ENCODE measurements at places on chromosomes 6 and 20. TPM values are rescaled to one million over a fixed set of nuclear protein-coding genes. Genes with fewer than 3 reads are reported as not detected.

The RAB32 gene
- total RNA-seq, result 9.0 TPM

The CUL7 gene
- 25.3 TPM for total RNA-seq

The MICB gene
- total RNA-seq, result 7.5 TPM

The ARID1B gene
- total RNA-seq, result 58.8 TPM

The PRKN gene
- not detected for total RNA-seq

The NRSN1 gene
- not detected for total RNA-seq

The CCN6 gene
- total RNA-seq, result not detected

The SNAP91 gene
- not detected for total RNA-seq

The FAM209B gene
- not detected for total RNA-seq

The KIF25 gene
- total RNA-seq, result not detected

The USP49 gene
- total RNA-seq, result 18.5 TPM

The PSORS1C2 gene
- not detected for total RNA-seq

The TGM2 gene
- 138 TPM for total RNA-seq

DNA sequence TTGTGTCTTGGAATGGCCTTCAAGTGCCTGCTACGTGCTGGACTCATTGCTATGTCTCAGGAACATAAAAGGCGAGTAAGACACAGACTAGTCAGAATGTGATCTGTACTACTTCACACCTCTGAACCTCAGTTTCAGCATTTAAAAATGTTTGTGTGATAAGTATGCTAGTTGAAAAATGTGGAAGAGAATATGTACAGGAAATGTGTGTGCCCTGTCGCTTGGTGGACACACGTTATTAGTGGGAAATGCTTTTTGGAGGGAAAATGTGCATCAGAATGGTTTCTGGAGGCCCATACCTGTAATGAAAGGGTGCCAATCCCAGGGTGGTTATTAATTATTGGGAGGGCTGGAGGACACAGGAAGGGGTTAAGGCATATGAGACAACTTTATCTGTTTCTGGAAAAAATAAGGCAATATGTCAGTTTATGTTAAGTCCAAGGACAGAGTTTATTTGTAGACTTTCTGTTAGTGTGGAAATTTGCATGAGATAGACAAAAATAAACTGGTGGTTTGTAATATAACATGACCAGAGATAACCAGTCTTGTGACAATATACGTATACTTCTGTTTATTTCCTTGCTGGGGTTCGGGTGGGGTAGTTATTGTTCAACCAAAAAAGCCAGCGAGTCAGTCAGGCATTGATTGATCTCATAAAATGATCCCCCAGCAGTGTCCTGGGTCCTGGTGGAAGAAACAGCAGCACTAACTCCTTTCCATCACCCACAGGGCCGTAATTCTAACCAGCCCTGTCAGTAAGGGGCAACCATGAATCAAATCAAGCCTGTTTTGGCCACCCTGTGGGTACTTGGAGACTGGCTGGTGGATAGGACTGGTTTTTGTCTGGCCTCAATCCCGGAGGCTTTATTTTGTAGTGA lies 117.9 kb downstream of the JARID2 start:
- no peak for DNase-seq
- no peaks in the 10 kb centered on the region for H3K27me3 ChIP-seq
- H3K4me3 ChIP-seq, result no peak overlapping the region

GRCh38 chr20:30286157-30286556 lies 971.3 kb upstream of the DEFB115 start:
- H3K27ac ChIP-seq, result no peak overlapping the region
- DNase-seq, result peak; percentile 81

DNA sequence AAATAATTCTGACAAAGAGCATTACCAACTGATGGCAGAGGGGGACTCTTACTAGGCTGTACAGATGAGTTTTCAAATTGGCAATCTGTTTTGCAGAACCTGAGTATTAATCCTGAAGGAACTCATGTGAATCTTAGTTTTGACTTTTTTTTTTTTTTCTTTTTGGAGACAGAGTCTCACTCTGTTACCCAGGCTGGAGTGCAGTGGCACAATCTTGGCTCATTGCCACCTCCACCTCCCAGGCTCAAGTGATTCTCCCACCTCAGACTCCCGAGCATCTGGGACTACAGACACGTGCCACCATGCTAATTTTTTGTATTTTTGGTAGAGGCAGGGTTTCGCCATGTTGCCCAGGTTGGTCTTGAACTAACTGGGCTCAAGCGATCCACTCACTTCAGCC lies 49.3 kb downstream of the KCTD20 start:
- H3K36me3 ChIP-seq, result no peaks in the 10 kb centered on the region
- H3K4me3 ChIP-seq, result no peak overlapping the region
- H3K27me3 ChIP-seq, result no peaks in the 10 kb centered on the region

DNA sequence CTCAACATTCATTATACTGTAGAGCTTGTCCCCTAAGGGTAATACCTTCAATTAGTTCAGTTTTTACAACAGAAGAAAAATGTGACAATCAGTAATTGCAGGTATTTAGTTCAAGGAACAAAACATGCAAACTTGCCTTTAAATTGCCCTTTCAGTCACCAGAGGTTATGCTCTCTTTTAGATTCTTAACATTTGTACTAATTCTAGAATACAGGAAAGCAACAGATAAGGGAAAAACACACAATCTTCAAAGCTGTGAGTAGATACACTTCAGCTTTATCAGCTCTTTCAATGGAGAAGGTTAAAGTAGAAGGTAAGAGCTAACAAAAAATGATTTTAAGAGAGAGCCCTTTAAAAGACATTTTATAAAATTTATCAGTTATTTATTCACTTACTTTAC lies 173.1 kb downstream of the HS3ST5 start:
- no peak overlapping the region for H3K4me3 ChIP-seq
- no peaks in the 10 kb centered on the region for H3K36me3 ChIP-seq
- H3K27me3 ChIP-seq, result no peaks in the 10 kb centered on the region
- peak; percentile 13 for DNase-seq
- H3K4me1 ChIP-seq, result peaks cover 36% of the 10 kb centered on the region

DNA sequence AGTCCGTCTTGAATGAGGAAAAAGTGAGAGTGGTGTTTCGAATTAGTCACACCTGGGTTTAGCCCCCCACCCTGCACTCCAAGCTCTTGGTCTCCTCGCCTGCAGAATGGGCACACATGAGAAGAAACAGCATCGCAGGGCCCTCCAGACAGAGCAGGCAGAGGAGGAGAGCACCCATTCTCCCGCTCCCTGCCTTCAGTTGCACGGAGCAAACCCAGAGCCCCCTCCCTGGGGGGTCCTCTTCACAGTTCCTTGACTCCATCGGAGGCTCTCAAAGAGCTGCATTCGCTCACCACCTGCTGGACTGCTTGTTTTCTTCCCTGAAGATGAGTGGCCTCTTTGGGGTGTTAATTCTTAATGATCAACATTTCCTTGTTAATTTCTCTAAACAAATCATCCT lies 5.1 kb downstream of the CST7 start:
- H3K36me3 ChIP-seq, result no peaks in the 10 kb centered on the region
- DNase-seq, result no peak
- H3K27ac ChIP-seq, result no peak overlapping the region
- no peak overlapping the region for H3K4me3 ChIP-seq
- no peaks in the 10 kb centered on the region for H3K27me3 ChIP-seq

- H3K4me1 ChIP-seq, result no peaks in the 10 kb centered on the region
- DNase-seq, result no peak
- no peaks in the 10 kb centered on the region for H3K36me3 ChIP-seq
- H3K4me3 ChIP-seq, result no peak overlapping the region
Measured at GRCh38 chr6:22732176-22732970, 163.0 kb downstream of the HDGFL1 start.

DNA sequence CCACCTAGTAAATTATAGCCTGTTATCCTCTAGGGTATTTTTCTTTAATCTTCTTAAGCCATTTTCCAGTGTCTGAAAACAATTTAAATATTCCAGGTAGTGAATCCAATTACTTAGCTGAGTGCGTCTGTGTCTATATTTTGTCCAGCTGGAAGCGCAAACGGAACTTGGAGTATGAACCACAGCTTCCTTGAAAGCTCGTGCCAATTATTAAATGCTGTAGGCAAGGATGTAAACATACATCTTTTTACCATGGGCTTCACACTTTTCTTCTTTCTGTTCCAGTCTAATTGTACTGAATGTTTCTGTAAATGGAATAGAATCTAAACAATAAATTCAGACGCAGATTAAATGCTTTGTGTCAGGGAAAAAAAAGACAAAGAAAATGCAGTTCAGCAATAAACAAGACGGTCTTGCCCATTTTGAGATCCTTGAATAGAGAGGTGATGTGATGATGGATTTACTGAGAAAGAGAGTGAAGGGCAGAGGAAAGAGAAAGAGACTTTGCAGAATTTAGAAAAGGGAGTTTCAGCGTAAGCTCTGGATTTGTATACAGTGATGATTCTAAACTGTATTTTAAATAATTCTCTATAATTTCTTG lies 1.9 kb downstream of the PLCB1 start:
- H3K36me3 ChIP-seq, result no peaks in the 10 kb centered on the region
- peaks cover 32% of the 10 kb centered on the region for H3K4me1 ChIP-seq
- H3K4me3 ChIP-seq, result no peak overlapping the region
- DNase-seq, result no peak

DNA sequence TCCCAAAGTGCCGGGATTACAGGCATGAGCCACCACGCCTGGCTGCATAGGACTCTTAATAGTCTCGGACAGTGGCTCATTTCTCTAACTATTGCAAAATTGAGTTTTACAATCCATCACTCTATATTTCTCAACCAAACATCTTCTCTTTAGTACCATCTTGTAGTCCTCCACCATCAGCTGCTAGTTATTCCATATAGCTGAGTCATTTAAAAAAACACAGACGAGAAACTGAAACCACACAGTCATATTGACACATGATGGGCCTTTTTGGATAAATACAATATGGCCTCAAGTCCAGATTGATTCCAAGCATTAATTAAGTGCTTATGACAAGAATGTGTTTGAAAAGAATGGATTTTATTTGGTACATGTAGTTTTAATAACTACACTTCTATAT lies 599.1 kb downstream of the MEI4 start:
- no peak overlapping the region for H3K27ac ChIP-seq
- H3K4me1 ChIP-seq, result no peaks in the 10 kb centered on the region
- DNase-seq, result no peak
- H3K27me3 ChIP-seq, result no peaks in the 10 kb centered on the region
- H3K4me3 ChIP-seq, result no peak overlapping the region

GRCh38 chr6:155916846-155917624 lies 461.4 kb upstream of the NOX3 start:
- no peaks in the 10 kb centered on the region for H3K4me1 ChIP-seq
- H3K27me3 ChIP-seq, result no peaks in the 10 kb centered on the region
- H3K36me3 ChIP-seq, result no peaks in the 10 kb centered on the region

DNA sequence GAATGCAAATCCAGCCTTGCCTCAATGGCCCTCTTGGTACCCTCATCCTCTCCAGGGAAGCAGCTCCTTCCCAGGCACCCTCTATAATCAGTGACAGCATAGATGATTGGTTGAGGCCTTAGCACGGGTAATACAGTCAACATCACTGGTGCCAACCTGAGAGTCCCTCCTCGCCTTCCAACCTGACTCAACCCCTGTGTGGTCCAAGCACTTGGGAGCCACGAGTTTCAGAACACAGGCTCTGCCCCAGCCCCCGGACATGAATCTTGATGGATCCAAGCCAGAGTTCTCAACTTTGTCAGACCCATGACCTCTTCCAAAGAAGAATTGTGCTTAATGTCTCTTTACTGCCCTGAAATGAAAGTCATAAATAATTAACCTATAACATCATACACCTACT lies 213.9 kb downstream of the PREX1 start:
- H3K27ac ChIP-seq, result no peak overlapping the region
- no peak overlapping the region for H3K4me3 ChIP-seq
- no peak for DNase-seq

- no peak overlapping the region for H3K4me3 ChIP-seq
- no peak overlapping the region for H3K27ac ChIP-seq
- H3K36me3 ChIP-seq, result no peaks in the 10 kb centered on the region
- no peaks in the 10 kb centered on the region for H3K4me1 ChIP-seq
- no peak for DNase-seq
Measured at GRCh38 chr6:137039010-137039409, 5.8 kb downstream of the IL20RA start.

GRCh38 chr6:47759364-47759763 lies 22.5 kb upstream of the OPN5 start:
- H3K27ac ChIP-seq, result no peak overlapping the region
- no peaks in the 10 kb centered on the region for H3K36me3 ChIP-seq
- H3K27me3 ChIP-seq, result no peaks in the 10 kb centered on the region
- no peak for DNase-seq
- 0 out of 2 replicates have a peak, but pooled peaks cover 4% of the 10 kb centered on the region for H3K4me1 ChIP-seq

DNA sequence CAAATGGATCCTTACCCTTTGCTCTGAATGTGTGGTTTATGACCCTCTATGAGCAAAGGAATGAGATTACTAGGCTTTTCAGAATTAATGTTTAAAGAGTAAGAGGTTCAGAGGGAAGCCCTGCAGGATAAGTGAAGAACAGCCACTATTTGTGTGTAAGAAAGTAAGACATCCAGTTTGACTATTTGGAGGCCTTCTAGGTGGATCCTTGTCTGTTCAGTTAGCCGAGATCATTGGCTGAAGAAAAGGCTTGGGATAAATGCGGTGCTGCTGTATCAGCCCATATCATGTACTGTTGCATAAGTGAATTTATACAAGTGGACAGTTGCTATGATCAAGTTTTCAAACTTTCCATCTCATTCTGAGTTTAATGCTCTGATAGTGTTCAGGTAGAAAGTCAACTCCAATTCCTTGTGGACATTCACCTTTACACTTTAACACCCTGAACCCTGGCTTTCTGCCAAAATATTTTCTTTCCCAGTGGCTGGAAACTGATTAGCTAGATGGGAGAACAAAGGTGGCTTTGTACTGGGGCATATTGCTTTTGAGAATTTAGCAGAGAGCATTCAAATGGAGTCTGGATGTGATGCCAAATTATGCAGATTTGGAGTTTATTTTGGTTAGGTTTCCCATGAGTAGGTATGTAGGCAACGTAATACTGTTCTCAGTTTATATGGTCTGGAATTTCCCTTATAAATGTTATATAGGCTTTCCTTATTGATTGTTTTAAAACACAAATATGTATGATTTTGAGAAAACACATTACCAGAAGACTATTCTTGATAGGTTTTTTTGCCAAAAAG lies 15.0 kb downstream of the PARD6B start:
- peak; percentile 67 for DNase-seq
- H3K36me3 ChIP-seq, result peaks cover 7% of the 10 kb centered on the region
- peaks cover 85% of the 10 kb centered on the region for H3K4me1 ChIP-seq
- no peak overlapping the region for H3K4me3 ChIP-seq

GRCh38 chr6:7196019-7196402 lies 88.2 kb downstream of the RREB1 start:
- no peak overlapping the region for H3K4me3 ChIP-seq
- H3K27ac ChIP-seq, result peak overlapping the region; percentile 60
- H3K4me1 ChIP-seq, result peaks cover 8% of the 10 kb centered on the region
- DNase-seq, result no peak
- H3K36me3 ChIP-seq, result no peaks in the 10 kb centered on the region
- H3K27me3 ChIP-seq, result no peaks in the 10 kb centered on the region

- H3K4me3 ChIP-seq, result no peak overlapping the region
- no peaks in the 10 kb centered on the region for H3K27me3 ChIP-seq
- H3K27ac ChIP-seq, result no peak overlapping the region
- H3K4me1 ChIP-seq, result no peaks in the 10 kb centered on the region
Measured at GRCh38 chr6:73790574-73790973, 94.6 kb downstream of the CD109 start.

- no peak overlapping the region for H3K4me3 ChIP-seq
- no peak for DNase-seq
- H3K4me1 ChIP-seq, result peaks cover 9% of the 10 kb centered on the region
- H3K36me3 ChIP-seq, result no peaks in the 10 kb centered on the region
Measured at GRCh38 chr6:33847867-33848266, 44.1 kb upstream of the MLN start.

All from Caco-2 (cell line).